Left hindlimb (tissue), 1 donor: ENCODE measurements at places on chromosomes 6 and 20.
A peak's percentile ranks its signal among the peaks of the same experiment; 100 is the strongest.

DNA sequence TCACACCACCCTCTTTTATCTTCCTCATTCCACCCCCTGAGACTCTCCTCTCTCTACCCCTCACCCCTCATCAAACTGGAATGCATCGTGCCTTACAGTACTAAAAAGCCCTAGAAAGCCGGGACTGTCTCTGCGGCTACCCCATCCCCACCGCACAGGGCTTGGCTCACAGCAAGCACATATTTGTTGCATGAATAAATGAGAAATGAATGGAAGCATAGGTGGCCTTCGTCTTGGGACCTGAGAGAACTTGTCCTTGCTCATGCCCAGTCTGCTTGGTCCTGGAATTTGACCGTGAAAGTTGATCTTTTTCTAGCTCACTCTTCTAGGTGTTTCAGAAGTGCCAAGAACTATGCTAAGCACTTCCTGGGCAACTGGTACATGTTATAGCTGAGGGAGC lies 53.3 kb downstream of the APCDD1L start:
- DNase-seq = no peak

DNA sequence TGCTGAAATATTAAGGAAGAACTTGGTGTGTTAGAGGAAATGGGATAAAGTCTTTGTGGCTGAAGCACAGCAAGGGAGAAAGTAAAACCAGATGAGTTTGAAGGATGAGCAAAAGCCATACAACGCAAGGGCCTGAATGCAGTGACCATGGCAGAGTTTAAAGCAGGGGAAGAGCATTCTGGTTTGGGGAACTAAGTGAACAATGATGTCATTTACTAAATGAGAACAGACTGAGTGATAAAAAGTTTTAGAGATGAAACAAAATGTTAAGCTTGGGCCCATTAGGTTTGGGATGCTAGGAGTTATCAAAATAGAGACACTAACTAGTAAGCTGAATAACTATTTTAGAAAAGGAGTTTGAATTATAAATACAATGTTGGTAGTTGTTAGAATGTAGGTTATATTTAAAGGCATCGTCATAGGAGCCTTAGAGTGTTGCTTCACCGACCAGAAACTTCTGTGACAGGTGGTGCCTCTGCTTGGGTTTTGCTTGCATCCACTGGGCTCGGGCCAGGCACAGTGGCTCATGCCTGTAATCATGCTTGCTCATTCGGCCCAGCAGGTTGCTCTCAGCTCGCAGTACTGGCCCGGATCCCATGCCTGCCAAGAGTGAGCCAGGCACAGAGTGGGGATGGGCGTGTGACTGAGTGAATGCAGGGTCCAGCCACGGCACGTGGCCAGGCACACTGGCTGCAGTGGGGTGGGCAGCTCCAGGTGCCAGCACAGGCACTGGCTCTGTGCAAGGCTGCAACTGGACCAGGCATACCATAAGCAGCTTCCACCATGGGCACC lies 37.4 kb upstream of the OPRM1 start:
- DNase-seq = no peak

GRCh38 chr6:138757136-138757535 lies 16.4 kb upstream of the CCDC28A start:
- DNase-seq = no peak

DNA sequence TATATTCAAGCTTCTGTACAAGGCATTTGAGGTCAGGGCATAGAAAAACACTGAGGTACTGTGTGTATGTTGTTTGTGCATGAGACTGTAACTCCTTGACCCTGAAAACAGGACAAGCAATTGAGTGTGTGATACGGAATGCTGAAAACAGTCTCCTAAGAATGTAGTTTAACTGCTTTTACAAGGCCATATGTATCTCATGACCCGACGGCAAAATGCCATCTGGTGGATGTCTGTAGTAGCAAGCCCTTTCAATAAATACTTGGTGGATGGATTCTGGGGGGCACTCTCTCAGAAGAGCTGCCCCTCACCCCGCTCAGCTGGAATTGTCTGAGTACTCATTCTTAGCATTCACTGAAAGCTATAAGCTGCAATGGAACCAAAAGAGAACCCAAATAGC lies 69.3 kb upstream of the EYS start:
- DNase-seq = no peak

DNA sequence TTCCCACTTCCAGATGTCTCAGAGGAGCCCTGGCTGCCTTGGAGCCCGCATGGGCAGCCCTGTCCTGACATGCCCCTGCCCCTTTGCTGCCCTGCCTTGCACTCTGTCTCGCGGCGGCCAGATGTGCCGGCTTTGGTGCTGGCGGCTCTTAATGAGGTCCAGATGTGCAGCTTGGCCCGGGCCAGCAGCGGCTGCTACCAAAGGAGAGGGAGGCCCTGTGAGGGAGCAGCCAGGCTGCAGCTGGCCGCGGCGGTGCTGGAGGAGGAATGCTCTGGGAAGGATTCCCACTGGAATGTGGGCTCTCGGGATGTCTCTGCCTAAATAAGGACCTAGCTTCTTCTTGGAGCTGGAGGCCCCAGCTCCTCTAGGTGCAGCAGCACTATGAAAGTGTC lies 72.4 kb downstream of the FGD2 start:
- DNase-seq = peak; percentile 94

GRCh38 chr6:82072121-82072521 lies 175.4 kb downstream of the IBTK start:
- no peak for DNase-seq

GRCh38 chr6:164214066-164214465 lies 799.5 kb downstream of the QKI start:
- no peak for DNase-seq

DNA sequence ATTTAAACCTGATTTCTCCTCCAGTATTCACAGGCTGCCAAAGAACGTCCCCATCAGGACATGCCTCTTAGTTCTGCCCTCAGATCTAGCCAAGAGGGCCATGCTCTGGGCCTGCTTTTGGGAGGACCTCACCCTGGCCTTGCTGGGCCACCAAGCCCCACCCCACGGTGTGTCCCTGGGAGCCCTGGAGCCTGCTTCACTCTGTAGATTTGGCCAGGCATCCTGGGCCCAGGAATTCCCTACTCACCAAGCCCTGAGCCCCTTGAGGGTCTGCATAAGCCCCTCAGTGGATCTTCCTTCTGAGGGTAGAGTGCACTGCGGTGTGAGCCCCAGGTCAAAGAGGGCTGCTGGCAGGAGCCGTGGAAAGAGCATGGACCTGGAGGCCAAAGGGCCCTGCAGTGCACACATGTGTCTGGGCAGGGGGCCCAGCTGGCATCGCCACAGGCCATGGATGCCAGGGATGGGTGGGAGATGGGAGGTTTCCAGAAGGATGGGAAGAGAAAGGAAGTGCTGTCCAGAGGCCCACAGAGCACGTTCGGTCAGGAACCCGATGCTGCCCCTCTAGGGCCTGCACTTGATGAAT lies 98.0 kb downstream of the DACT2 start:
- DNase-seq = peak; percentile 32

- peak; percentile 71 for DNase-seq
Measured at GRCh38 chr20:59010995-59011873, 4.2 kb upstream of the CTSZ start.

DNA sequence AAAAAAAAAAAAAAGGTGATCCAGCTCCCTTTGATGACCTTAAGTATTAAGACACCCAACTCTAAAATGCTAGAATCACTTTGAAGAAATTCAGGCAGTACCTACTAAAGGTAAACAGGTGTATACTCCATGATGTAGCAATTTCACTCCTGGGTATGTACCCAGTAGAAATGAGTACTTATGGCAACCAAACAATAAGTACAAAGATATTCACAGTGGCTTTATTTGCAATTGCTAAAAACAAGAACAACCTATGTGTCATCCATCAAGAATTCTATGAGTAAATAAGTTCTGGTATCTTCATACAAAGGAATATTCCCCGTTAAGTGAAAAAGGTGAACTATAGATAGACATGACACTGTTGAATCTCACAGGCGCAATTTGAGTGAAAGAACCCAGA lies 29.4 kb downstream of the MDGA1 start:
- no peak for DNase-seq

GRCh38 chr20:19706463-19706862 lies 51.6 kb upstream of the RIN2 start:
- DNase-seq = no peak

DNA sequence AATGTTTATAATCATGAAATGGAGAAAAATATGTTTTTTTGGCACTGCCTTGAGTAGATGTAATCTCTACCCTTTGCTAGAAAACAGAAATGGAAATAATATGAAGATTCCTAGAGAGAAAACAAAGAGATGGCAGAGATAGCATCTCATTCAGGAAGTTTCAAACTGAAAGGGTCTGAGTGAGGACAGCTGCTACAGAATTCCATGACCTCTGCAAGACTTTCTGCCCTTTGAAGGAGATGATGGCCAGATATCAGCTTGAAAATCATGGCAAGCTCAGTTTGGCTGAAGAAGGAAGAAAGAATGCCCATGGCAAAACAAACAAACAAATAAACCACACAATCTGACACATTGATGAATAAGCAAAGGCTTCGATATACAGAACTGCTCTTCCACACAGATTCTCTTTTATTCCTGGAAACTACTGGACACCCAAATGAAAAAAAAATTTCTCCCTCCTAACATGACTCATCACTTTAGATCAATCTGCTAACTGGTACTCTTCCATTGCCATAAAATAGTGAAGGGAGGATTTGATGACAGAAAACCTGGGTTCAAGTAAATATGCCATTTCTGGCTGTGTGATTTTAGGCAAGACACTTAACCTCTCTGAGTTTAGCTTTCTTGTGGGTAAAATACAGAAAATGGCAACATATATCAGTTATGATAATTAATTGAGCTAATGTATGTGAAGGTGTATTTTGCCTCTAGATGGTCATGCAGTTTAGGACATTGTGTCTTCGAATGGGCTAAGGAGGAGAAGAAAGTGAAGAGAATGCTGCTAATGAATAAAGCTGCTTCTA lies 105.9 kb upstream of the SPACA1 start:
- no peak for DNase-seq

GRCh38 chr20:22555791-22556564 lies 28.4 kb downstream of the FOXA2 start:
- DNase-seq = no peak

- DNase-seq = no peak
Measured at GRCh38 chr6:22296067-22296466, 769 bp downstream of the PRL start.

DNA sequence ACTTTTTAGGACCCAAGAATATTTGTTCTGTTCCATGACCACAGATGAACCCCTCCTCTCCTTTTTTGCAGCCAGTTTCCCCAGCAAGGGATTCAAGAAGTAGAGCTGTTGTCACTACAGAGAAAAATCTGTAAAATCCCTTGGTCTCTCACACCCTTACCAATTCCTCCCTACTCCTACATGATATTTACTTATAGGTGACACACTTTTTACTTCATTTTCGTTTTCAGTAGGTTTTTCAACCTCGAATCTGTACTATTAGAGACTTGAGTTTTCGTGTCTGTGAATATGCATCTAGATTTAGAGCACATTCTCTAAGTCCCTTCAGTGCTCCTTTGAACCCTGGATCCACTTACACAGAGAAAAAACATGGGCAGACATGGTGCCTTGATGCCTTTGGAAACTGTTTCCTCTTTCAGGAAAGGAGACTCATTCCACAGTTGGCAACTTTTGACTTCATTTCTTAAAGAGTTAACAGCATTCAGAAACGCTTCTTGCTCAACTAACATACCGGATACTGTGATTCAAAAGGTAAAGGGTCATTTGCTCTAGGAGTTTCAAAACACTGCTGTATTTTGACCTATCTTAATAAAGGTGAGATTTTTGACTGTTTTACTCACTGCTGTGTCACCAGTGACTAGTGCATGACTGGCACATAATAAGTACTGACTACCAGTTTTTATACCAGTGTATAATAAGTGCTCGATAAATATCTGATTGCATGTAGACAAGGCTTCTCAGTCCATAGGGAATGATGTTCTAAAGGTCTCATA lies 50.6 kb downstream of the LAMA4 start:
- DNase-seq = no peak

GRCh38 chr6:77535172-77535571 lies 71.9 kb upstream of the HTR1B start:
- DNase-seq = no peak

GRCh38 chr6:16894301-16894700 lies 133.0 kb upstream of the ATXN1 start:
- no peak for DNase-seq

- DNase-seq = peak; percentile 50
Measured at GRCh38 chr6:141726248-141726647, 406.5 kb upstream of the GJE1 start.

GRCh38 chr6:13079096-13079723 lies 249.1 kb downstream of the TBC1D7 start:
- no peak for DNase-seq

- no peak for DNase-seq
Measured at GRCh38 chr6:168919470-168920179, 334.0 kb downstream of the THBS2 start.

DNA sequence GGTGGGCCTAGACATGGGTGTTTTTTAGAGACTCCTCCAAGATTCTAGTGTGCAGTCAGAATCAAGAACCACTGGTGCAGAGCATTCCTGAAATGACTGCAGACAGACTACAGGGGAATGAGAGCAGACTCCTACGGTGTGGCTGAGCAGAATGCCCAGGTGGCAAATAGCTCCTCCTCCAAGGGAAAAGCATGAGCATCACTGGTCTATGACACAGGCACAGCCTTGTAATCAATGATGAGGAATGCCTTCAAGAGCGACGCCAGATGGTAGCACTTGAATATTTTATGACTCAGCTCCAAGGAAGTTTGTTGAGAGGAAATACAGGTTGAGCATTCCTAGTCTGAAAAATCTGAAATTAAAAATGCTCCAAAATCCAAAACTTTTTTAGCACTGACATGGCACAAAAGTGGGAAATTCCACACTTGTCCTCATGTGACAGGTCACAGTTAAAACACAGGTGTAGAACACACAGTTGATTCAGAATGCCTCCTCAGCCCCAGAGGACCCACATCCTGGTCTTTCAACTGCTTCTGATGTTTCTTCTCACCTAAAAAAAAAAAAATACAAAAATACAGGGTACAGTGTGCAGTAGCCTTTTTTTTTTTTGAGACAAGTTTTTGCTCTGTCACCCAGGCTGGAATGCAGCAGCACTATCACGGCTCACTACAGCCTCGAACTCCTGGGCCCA lies 10.6 kb upstream of the FAM8A1 start:
- DNase-seq = no peak

GRCh38 chr6:63813566-63814120 lies 178.0 kb downstream of the PHF3 start:
- DNase-seq = no peak

DNA sequence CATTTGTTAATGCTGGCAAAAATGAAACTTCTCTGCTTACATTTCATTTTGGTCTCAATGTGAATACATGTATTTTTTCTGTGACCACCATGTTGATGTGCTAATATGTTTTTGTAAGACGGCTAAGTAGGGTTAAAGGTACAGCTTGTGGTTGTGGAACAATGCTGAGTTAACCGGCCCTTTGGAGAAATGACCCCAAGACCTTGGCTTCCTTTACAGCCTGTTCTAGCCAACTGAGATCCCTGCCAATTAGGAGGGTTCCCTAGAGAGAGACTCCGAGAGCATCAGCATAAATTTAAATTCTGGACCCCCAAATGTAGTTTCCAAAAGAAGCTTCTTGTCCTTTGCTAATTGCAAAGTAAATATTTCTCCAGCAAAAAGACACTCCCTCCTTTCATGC lies 44.4 kb downstream of the RSPO3 start:
- peak; percentile 34 for DNase-seq

GRCh38 chr6:311679-312220 lies 19.5 kb downstream of the DUSP22 start:
- DNase-seq = no peak
